Activated T-helper 2 cell treated with anti-CD3 and anti-CD28 coated beads, Interferon-gamma antibody, Interleukin-2, Interleukin-4, amounts not matched to agents 10 μg/mL and 5 μg/mL and 100 μg/mL, durations not matched to agents 14 hours and 24 hours and 36 hours (primary cell): ENCODE measurements at places on chromosomes 1 and 21.

DNA sequence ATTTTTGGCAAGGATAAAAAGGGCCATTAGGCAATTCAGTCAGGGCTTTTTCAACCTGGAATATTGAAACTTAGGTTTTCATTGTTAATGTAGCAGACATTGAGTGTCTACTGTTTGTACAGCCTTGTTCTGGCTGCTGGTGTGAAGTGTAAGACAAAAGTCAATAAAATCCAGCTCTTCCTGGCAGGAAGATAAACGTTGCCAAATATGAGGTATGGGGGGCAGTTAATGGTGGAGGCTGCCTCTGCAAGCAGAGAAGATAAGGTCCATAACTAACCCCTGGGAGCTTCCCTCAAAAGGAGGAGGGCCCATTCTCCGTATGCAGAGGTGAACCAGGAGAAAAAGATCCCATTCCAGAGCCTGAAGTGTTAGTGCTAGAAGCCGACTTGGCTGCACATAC is 19.5 kb upstream of the SHE start:
- no peak for DNase-seq

DNA sequence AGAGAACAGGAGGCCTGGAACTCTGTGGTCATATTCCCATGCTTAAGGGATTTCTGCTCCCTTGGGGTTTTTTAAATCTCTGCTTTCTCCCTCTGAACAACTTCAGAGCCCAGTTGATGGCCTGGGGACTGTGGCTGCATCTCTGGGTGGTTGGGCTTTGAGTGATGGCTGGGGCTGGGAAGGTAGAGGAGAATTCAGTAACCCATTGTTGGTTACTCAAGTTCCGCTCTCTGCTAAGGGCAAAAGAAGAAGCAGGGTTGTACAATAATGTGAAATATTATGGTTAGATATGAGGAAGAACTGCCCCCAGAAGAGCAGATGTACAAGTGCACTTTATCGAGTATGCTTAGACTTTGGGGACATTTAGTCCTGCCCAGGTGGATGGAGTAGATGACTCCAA is 72.1 kb upstream of the CNTN2 start:
- no peak for DNase-seq

DNA sequence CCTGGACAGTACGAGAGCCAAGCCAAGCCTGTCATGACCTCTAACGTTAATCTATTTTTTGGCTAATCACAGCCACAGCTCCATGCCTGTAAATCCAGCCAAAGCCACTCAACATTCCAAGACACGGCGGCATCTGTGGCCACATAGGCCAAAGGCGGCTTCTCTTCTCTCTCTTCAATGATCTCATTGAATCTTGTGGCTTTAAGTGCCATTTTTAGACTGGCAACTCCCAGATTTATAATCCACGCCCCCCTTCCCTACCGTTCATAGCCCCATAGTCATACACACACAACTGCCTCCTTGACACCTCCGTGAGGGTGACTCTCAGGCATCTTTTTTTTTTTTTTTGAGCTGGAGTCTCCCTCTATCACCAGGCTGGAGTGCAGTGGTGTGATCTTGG is 5.7 kb upstream of the SELENON start:
- no peak for DNase-seq

- no peak for DNase-seq
Measured at GRCh38 chr1:207239874-207240273, 81.6 kb upstream of the CD55 start.
